ENCODE measurements at places on chromosomes 11 and 22.

DNA sequence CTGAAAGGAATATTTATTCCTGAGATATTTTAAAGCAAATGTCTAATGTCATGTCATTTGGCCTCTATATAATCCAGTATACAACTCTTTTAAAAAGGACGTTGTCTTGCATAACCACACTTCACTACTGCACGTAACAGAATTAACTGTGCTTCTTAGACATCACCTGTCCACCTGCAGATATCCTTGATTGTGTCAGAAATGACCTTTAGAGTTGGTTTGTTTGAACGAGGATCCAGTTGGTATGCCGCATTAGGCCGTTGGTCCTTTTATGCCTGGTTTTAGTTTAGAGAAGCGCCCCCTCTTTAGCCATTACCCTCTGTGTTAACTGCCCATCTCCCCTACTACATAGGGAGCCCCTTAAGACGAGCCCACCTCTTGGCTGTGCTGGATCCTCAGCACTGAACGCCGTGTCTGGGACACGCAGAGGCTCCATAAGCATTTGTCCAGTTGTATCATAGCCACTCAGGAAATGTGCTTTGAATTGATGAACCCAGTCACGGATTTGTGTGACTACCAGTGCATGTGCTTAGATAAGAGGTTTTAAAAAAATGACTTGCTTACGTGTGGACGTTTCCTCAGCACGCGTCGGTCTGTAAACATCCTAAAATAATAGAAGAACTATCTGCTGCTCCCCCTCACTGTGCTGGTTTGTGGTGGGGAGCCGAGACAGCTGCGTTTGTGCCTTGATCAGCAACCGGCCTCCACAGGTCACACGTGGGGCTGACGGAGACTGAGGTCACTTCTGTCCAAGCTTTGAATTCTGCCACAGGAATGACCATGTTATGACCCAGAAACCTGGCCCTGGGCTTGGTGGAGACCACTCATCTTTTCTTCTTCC, 4.0 kb downstream of the MICAL2 start:
- no peak for DNase-seq

GRCh38 chr22:49351761-49352227, 475.9 kb downstream of the BRD1 start:
- DNase-seq = no peak

DNA sequence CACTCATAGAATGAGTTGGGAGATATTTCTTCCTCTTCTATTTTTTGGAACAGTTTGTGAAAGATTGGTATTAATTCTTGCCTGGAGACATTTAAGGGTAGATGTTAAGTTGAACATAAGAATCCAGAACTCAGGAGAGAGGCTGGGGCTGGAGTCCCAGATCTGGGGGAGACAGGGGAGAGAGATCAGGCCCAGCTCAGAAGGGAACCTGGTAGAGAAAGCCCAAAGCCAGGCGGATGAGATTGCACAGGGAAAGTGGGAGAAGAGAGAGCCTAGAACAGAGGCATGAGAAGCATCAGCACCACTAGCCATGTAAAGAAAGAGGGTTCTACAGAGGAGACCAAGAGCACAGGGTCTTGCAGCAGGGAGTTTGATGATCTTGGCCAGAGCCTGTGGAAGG, 13.0 kb upstream of the GNAZ start:
- DNase-seq = no peak

- no peak for DNase-seq
These were observed 7.4 kb downstream of the ATL3 start for GRCh38 chr11:63663809-63664208.

GRCh38 chr22:42885446-42885845, 28.4 kb upstream of the ARFGAP3 start:
- DNase-seq = no peak

DNA sequence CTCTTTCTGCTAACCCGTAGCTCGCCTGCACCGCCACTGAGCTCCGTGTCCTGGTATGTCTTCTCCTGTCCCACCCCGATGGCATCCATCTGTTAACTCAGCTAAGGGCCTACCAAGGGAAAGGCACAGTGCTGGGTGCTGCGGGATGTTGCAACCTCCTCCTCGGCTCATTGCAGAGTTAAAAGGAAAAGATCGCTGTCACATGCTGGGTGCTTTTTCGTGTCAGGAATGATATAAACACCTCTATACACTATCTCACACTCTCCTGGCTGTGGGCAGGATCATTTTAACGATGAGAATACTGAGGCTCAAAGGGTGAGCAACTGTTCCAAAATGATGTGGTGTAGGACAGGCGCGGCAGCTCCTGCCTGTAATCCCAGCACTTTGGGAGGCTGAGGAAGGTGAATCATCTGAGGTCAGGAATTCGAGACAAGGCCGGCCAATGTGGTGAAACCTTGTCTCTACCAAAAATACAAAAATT, 10.1 kb downstream of the TXN2 start:
- no peak for DNase-seq

GRCh38 chr22:37617431-37617830, 8.8 kb downstream of the GGA1 start:
- DNase-seq = no peak

GRCh38 chr11:76025068-76025467, 181.2 kb downstream of the WNT11 start:
- DNase-seq = no peak

- no peak for DNase-seq
These were observed 56.9 kb downstream of the ME3 start for GRCh38 chr11:86615487-86615886.

- no peak for DNase-seq
These were observed 3.6 kb upstream of the GAS2L1 start for GRCh38 chr22:29302681-29303465.

DNA sequence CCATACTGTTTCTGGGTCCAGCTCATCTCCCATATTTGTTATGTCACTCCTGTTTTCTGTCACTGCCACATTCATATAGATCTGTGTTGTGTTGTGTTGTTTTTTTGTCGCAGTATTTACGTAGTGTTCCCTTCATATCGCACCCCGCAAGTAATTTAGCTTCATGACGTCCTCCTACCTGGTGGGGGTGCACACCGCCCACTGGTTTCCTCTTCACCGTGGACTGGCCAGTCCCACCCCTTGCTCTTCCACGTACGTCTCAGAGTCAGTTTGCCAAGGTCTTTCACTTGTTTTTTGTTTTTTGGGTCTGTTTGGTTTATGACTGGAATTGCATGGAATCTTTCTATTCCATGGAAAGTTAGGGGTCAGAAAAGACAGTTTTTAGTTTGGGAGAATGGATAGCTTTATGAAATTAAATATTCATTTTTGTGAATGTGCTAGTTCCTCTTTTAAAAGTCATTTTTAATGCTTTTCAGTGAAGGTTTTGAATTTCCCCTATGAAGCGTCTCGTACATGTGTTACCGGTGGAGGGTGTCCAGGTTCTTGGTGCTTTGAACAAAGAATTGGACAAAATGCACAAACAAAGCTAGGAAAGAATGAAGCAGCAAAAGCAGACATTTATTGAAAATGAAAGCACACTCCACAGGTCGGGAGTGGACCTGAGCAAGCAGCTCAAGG, 134.3 kb downstream of the TBC1D22A start:
- DNase-seq = no peak

All from HEK293T (cell line).